ENCODE measurements at places on chromosomes 11 and 22.

GRCh38 chr11:11035331-11035730 is 177.5 kb upstream of the ZBED5 start:
- DNase-seq = no peak

- DNase-seq = no peak
Observed at GRCh38 chr11:64224891-64225607, 937 bp downstream of the TRPT1 start.

- no peak for DNase-seq
Observed at GRCh38 chr11:67415501-67416304, at the start of gene CARNS1. CARNS1 (plus strand) TSS chr11:67415678; CDS start chr11:67416200, 522 bp downstream.

GRCh38 chr11:64385945-64386704 is 27.2 kb downstream of the RPS6KA4 start:
- DNase-seq = no peak

GRCh38 chr11:128823753-128824152 is 43.3 kb downstream of the KCNJ1 start:
- DNase-seq = no peak
